Lung (tissue), 17 donors: ENCODE measurements at places on chromosomes 5 and 9.
A peak's percentile ranks its signal among the peaks of the same experiment; 100 is the strongest.

DNA sequence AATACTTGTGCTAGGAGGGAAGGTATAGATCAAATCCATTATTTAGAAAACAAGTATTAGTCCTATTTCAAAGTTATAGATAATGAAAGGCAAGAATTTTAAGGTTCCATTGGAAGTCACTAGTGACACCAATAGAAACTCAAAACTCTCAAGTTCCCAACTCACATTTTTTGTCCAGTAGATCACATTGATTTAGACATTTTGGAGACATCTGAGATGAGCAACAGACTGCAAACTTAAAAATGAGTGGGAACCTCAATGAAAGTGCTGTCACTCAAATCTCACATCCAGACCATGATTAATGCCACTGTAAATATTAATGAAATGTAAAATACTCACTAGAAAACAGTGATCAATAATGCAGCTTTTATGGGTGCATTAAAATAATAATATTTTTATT lies 405.0 kb downstream of the ENC1 start:
- DNase-seq, result no peak

DNA sequence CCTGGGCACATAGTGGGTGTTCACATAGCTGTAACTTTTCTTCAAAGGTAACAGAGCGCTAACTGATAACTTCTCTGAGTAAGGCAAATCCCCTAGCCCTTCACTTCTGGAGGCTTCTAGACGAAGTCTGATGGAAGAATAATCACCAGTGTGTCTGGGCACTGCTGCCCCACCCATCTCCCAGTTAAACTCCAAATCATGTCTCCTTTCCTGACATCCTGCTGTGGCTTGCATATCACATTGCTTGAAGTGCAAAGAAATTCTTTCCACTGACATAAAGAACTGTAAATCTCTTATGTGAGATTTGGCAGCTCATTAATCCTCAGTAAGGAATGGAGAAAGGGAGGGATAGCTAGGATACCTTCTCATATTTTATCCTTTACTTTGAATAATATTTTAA lies 74.6 kb downstream of the MARCHF11 start:
- DNase-seq, result no peak

DNA sequence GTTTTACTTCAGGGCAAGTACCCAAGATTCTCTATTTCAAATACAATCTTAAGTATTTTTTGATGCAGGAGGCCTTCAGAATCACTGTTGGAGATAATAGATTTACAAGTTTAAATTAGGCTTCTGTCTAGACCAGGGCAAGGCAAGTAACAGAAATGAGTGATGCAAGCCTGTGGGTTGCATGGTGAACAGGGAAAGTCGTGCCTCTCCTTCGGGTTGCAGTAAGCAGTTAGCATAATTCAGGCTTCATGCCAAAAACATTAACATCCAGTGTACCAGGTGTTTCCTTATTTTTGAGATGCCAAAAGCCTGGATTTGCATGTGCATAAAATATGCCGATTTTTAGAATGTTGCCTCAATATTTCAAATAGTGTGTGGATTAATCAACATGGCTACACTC lies 369.0 kb downstream of the CAAP1 start:
- DNase-seq, result peak; percentile 19

DNA sequence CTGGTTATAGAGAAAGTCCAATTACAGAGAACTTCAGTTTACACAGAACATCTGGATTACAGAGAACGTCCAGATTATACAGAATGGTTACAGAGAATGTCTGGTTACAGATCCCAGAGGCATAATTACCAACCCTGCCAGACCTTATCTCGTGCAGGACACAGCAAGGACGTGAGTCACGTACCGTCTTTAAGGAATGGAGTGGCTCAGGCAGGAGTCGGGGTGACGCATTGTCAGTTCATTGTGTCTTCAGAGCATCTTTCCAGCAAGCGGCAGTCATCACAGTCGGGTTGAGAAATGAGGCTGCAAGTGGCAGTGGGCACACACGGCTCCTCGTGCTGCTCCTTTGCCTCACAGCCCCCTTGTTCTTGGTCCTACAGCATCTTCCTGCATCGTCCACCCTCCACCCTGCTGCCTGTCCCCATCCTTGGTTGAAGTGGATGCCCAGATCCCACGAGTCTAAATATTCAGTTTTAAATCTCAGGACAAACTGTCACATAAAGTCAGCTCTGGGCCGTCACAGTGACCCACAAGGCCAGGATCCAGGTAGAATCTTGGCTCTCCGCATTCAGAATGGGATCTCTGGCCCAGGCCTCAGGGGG lies 30.0 kb upstream of the SLC6A19 start:
- no peak for DNase-seq

- no peak for DNase-seq
Observed at GRCh38 chr9:98929895-98930341, 13.8 kb upstream of the COL15A1 start.

- DNase-seq, result peak; percentile 93
Observed at GRCh38 chr9:115923903-115924668, 229.5 kb upstream of the PAPPA start.

DNA sequence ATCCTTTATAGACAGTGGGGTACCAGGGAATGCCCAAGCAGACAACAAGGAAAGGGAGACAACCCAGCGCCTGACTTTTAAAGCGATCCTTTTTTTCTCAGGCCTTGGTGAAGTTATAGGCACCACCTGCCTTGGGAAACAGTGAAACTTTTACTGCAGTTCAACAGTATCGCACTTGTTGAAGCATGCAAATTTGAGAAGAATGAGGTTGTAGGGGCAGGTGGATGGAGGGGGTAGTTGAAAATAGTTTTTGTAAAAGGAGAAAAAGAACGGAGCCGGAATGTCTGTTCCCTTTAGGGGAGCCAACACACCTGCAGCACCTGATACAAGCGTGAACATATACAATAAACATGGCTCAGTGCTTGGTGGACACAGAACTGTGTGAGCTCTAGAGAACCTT lies 190.2 kb upstream of the NR3C1 start:
- no peak for DNase-seq

DNA sequence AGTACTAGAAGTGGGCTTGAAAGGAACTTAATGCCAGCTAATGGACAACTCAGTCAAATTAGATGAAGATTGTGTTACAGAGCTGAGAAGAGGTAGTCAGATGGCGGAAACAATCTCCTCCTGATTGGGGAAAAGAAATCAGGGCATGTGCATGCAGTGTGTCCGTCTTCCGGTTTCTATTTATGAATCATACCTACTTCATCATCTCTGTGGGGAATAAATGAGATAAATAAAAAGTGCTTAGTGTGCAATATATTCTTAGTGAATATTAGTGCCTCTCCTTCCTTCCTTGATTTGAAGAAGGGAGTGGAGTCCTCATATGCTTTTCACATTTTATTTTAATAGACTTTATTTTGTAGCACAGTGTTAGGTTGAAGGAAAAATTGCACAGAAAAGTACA lies 108.7 kb upstream of the NFIL3 start:
- DNase-seq, result no peak

DNA sequence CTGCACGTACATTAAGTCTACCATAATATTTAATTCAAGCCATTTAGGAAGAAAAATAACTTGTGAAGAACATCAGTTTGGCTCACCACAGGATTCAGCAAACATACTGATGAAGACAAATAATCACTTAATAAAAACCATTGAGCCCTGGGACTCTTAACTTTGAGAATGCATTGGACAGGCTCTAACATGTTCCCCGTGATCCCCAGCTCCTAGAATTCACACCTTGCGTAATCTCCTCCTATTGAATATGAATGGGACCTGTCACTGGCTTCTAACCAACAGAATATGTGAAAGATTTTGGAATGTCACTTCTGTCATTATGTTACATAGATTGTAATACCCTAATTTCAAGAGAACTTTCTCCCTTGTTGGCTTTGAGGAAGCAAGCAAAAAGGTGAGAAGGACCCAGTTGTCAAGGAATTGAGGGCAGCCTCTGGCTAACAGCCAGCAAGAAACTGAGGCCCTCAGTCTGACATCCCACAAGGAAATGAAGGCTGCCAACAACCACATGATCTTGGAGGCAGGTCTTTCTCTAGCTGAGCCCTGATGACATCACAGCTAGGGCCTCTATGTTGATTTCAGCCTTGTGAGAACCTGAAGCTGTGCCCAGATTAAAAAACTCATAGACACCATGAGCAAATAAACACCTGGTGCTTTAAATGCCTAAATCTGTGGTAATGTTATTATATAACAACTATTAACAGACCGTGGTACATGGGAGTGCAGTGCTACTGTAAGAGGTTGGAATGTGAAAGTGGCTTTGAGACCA lies 433.2 kb downstream of the SEMA5A start:
- no peak for DNase-seq

DNA sequence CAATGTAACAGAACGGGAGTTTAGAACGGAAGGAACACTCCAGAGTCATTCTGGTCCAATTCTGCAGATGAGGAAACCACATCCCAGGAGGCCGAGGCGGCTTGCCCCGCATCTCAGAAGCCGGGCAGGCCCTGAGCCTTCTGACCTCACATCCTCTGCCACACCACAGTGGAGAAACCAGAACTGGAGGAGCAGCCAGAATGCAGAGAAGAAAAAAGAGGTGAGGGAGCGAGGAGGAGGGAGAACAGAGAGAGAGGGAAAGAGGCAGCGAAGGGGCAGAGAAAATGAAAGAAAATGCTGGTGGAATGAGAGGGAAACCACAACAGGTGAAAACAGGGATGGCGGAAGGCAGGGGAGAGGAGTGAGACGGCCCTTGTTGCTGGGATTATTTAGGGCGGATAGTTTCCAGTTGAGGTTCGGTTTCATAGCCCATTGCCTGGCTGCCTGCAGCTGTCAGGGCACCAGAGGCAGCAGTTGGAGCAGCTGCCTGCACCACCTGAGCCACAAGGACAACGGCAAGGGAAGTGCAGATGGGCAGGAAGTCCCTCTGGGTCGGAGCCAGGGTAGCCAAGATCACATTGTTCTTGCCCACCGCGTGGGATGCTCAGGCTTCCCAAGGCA lies at the start of gene HMHB1:
Gene HMHB1 (plus strand): TSS at position 77 of the 621 bp plus-strand sequence.
- DNase-seq, result no peak

DNA sequence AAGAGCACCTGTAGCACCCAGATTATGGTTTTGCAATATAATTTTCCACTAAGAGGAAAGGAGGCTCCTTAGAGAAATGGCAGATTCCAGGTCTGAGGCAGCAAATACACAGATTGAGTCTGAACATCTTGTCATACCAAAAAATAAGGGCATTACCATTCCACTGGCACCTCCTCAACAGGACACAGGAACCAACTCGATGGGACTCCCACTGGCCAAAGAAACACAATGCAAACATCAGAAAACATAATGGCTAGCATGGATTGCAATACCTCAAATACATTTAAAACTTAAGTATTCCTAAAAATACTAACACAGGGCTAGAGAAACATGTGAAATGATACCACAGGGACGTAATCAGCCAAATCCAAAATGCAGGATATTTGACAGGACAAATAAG lies 12.4 kb upstream of the RANBP17 start:
- no peak for DNase-seq

DNA sequence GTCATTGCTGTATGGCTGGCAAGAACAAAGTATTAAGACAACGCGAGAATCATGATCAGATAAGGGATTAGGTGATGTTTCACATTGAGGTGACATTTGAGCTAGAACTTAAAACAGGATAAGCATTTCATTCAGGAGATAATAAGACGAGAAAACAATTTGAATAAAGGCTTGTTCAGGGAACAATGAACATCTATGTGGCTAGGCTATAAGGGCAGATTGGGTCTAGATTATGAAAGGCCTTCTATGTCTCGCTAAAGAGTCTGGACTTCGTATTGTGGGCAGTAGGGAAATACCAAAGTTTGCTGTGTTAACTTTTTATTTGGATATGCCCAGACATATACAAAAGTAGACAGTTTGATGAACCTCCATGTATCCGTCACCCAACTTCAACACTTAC lies 6.9 kb downstream of the MRPL22 start:
- no peak for DNase-seq

- no peak for DNase-seq
Observed at GRCh38 chr9:134971696-134972095, 54.0 kb upstream of the FCN1 start.

DNA sequence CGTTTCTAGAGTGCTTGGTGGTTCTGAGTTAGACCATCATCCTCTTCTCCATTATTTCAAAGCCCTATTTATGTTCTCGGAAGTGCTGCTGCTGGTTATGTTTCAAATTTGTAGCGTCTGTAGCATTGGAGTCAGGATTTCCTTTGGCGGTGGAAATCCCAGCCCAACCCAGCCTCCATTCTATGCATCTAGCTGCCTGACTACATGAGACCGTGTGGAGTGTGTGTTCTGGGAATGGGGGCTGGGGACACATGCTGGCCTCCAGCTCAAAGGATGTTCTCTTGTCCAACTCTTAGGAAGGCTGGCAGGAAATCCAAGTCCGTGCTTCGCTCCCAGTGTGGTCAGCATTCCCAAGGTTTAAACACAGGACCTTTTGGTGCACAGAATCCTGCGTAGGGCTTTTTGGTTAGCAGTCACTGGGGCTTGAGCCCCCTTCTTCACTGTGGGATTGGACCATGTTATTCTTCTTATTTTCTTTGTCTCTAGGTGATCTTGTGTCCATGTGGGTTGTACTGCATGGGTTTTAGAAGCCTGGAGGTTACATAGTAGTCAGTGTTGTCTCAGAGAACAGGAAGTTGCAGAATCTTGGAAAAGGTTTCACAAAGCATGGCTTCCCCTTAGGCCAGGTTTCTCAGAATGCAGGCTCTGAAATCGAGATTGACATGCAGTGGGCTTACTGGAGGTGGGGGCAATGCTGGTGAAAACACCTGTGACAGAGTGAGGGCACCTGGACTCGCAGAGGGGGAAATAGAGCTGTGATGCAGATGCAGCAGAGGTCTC lies 132.2 kb downstream of the ARHGAP26 start:
- peak; percentile 31 for DNase-seq

DNA sequence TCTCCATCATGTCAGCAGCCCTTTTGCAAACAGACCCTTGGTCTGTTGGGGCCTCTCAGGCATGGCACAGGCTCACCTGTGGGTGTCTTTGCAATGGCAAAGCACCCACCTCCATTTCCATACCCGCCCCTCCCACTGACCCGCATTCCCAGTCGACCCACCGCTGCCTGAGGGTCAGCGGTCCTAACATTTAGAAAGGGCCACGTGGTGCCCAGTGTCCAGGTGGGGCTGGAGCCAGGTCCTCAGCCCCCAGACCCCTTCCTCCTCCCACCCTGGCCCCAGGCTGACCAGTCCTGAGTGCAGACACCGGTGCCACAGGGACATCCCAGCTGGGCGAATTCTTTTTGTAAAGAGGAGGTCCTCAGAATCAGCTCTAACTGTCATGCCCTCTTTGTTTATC lies 43.3 kb upstream of the CEP72 start:
- peak; percentile 1 for DNase-seq

- no peak for DNase-seq
Observed at GRCh38 chr9:14238079-14238478, 75.9 kb downstream of the NFIB start.

DNA sequence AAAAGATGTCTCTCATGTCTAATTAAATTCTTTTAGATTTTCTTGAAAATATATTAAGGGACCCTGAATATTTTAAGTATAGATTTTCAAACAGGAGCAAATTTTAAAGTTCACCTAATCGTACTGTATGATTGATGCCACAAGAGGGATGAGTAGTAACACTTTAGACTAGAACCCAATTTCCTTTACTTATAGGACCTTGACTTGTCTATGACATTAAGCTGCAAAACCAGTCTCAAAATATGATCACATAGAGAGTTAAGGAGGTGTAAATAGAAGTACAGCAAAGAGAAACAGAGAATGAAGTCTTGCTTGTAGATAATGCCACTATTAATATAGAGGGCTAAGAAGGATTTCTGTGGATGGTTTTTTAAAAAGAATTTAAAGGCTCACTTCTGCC lies 312.9 kb upstream of the PRR16 start:
- DNase-seq, result no peak
